ENCODE measurements at places on chromosomes 2 and 18.

GRCh38 chr18:23324056-23324811, 128.9 kb upstream of the RIOK3 start:
- no peak for DNase-seq

DNA sequence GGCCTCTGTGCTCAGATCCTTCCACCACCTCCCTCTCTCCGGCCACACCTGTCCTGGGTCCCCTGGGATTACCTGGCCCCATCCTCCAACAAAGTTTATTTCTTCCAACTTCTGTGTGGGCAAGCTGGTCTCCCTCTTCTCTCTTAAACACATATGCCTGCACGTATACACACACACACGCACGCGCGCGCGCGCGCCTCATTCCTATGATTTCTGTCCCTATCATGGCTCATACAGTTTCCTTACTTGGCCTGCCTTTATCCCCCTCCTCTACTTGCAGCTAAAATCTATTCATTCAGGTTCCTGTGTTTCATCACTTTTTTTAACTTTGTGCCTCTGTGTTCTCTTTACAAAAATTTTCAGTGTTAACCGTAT, 96.4 kb downstream of the LOXHD1 start:
- DNase-seq: no peak

DNA sequence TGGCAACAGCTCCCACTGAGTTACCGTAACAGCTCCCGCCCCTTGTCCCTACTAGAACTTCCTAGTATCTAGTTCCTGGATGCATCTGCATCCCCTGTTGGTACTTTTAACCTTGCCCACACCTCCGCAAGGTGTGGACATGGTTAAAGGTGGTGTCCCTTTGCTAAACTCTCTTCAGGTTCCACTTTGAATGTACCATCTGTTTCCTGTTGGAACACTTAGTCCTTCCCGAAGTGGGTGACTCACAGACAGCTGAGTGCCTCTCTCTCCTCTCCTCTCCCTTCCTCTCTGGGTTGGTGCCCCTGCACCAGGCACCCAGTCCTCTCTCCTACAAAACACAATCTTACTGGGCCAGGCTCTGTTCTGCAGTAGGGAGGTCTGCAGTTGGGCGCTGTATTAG, 19.6 kb upstream of the REL start:
- no peak for DNase-seq

- DNase-seq: peak; percentile 100
Measured at GRCh38 chr2:62705007-62705829, at the start of gene EHBP1. EHBP1 (plus strand) TSS chr2:62705713; CDS start chr2:62707192, 1,479 bp downstream.

GRCh38 chr2:74317701-74318100, 25.5 kb downstream of the SLC4A5 start:
- DNase-seq: no peak

Data from fibroblast of skin of left biceps (primary cell).